Fibroblast of skin of right biceps (primary cell): ENCODE measurements at places on chromosomes 7 and 10.

- DNase-seq: peak; percentile 83
These were observed at the start of gene SEMA3A for GRCh38 chr7:84194484-84195271. SEMA3A (minus strand) TSS chr7:84194789; CDS start chr7:84194586, 203 bp downstream.

DNA sequence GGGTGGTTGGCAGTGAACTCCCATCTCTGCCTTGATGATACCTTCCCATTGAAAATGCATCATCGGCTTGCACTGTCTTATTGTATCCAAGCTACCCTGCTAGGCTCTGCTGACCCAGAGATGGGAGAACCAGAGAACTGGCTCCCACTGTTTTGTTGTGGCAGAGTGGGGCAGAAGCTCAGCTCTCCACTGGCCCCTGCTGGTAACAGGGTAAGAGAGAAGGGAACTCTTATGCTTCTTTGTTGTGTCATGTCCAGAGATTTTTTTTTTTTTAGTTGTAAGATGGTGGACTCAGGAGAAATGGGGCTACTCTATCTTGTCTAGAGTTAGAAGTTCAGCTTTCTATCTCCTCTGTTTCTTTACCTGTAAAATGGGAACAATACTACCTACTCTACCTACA lies 100.5 kb upstream of the SDK1 start:
- peak; percentile 2 for DNase-seq

DNA sequence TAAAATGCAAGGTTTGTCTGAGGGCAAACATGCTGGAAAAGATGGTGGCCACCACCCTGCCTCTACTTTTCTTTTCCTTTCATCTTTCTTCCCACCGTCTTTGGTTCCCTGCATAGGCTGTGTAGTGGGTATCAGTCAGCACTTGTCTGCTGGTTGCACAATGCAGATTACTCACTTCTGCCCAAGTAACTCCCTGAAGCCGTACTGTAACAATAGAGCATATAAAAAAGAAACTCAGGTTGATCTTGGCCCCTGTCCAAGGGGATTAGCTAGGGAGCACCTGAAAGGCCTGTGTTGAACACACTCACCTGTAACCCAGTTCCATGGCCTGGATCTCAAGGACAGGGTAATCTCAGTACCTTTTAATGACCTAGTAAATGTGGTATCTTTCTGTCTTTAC lies 533.0 kb upstream of the GALNT17 start:
- DNase-seq: peak; percentile 25

DNA sequence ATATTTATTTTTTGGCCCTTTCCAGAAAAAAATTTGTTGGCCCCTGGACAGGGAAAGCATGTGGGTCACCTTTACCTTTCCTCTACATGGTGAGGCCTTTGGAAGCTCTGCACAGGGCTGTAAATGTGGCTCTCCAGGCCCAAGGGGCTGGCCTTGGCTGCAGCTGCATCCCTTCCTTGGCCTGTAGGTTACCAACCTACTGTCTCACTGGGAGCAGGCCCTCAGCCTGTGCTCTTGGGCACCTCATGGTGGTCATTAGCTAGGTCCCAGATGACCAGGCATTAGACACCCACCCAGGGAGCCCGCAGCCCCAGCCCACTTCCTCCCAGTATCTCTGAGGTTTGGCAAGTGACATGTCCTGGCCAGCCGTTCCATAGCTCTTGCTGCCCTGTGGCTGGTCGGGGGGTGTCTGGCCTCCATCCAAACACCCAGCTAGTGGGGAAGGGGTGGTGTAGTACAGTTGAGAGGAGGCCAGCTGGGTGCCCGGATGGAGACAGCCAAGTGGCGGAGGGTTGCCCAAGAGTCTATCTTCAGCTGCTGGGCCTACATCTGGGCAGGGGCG lies 7.1 kb upstream of the CPA5 start:
- no peak for DNase-seq

DNA sequence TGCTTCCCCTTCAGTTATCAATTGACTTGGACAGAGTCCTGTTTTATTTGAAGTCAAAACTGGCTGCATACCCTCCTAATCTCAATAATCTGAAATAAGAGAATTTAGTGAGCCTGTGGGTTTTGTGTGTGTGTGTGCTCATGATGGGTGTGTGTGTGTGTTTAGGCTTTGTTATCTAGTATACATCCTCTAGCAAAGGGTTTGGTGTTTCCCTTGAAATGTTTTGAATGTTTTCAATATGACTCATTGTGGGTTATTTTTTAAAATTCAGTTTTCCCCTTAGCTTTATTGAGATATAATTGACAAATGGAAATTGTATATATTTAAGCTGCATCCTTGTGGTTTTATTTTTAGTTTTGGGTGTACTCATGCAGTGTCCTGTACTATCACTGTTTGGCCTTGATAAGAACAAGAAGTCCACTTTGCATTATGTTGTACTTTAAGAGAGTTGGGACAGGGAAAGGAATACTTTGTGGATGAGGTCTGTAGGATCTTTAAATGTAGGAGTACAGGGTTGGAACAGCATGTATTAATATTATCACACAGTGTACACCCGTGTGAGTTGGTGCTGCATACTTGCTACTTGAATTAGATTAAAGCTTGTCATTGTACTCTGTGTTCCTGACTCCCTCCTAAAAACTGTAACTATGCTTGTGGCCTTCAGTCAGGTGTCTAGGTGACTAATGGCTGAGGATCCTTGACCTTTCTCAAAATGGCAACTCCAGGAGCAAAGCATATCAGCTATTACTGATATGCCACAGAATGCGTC lies 58.3 kb downstream of the VCL start:
- DNase-seq: peak; percentile 82

GRCh38 chr7:90763108-90763507 lies 167.0 kb downstream of the CDK14 start:
- no peak for DNase-seq

GRCh38 chr10:92327445-92328433 lies 36.8 kb downstream of the MARCHF5 start:
- DNase-seq: peak; percentile 20

GRCh38 chr10:104680467-104681401 lies 39.6 kb downstream of the SORCS3 start:
- DNase-seq: peak; percentile 30

DNA sequence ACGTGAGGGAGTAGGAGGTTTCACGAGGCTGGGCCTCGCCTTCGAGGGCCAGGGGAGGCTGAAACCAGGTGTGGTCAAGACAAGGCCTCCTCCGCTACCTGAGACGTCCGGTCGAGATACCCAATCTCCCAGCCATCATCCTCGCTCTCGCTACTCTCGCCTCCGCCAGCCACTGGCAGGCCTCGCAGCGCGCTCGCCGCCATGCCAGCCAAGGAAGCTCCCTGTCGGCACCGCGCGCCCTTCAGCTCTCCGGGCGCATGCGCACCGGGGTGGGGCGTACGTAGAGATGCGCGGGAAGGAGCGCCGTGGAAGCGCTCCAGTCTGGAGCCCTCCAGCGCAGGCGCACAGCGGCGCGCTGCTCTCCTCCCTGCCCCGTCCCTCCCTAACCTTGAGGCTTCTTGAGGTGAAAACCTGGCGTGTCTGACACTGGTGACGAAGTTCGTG lies at the start of gene ASZ1:
Gene ASZ1 (minus strand): TSS at position 236 of the 444 bp plus-strand sequence. CDS start 33 bp downstream, at position 203.
- DNase-seq: no peak

DNA sequence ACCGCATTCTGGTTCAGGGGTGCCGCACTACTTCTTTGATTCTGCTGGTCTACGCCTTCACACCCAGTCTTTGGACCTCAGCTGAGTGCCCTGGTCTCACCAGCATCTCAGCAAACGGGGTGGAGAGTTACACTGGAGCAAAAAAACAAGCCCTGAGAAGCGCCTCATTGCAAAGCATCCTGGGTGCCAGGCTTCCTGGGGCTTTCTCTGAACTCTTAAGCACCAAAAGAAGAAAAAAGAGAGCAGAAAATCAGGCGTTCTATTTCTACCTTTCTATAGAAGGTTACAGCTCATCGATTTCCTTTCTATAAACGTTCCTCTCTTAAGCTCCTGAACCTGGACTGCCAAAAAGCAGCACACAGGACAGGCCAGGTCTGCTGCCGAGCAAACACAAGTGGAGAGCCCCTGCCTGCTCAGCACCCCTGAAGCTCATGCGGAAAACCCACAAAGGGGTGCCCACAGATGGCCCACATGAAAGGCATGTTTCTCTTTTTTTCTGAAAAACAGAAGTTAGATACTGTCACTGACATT lies 217.9 kb downstream of the SFMBT2 start:
- no peak for DNase-seq

GRCh38 chr7:94160719-94161435 lies 156.7 kb upstream of the BET1 start:
- no peak for DNase-seq

- DNase-seq: peak; percentile 50
These were observed 133.4 kb downstream of the MAD1L1 start for GRCh38 chr7:2099048-2099957.

DNA sequence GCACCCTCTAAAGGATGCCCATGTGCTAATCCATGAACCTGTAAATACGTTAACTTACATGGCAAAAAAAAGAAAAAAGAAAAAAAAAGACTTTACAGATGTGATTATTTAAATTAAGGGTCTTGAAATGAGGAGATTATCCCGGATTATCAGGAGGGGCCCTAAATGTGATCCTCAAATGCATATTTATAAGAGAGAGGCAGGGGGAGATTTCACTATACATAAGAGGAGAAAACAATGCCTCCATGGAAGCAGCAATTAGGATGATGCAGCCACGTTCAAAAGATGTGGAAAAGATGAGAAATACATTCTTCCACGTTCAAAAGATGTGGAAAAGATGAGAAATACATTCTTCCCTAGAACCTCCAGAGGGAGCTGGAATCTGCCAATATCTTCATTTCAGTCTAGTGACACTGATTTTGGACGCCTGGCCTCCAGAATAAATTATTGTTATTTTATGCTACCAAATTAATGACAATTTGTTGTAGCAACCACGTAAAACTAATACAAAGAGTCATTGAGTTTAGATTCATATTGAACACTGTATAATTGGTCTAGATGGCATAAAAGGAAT lies 328.4 kb upstream of the GNAI1 start:
- peak; percentile 53 for DNase-seq

DNA sequence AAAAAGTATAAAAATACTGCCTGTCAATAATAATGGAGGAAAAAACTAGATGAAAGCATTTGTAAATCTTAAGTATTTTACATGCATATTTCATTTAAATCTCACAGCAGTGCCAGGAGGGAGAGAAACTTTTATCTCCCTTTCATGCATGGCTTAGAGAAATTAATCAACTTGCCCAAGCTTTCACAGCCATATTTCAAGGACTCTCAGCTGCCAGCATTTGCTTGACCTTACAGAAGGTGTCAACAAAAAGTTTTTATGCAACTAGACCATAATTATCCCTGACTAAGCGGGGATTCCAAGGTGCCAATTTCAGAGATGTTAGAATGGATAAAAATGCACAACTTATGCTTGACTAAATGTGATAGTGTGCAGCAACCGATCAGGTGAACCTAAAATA lies 125.4 kb downstream of the ZFAND4 start:
- DNase-seq: no peak

DNA sequence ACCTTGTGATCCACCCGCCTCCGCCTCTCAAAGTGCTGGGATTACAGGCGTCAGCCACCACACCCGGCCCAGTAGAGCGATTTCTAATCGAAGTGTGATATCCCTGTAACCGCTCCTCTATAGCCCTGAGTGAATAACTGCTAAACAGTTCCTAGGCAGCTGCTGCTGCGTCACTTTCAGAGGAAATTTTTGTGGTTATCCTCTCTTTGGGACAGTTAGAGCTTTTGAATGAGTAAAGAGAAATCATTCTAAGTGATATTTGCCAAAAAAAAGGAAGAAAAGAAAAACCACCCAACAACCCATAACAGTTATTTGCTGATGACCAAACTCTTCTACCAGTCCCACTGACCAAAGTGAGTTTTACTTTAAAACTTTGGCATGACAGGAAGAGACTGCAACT lies 59.9 kb downstream of the MKX start:
- DNase-seq: peak; percentile 39

DNA sequence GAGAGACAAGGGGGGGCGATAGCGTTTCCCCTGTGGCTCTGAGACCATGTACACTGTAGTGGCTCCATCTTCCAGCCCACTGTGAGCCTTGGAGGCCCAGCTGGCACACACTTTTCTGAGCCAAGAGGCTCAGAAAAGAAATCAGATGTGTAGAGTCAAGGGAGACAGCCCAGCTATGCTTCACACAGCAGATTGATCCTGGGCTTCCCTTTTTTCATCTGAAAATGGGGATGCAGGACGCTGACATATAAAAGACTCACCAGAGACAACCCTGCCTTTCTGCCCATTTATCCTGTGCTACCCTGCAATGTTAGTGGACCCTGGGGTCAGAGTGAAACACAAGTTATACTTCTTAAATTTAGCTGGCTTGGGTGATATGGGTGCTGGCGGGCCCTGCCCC lies 14.3 kb downstream of the TMEM273 start:
- DNase-seq: no peak

- DNase-seq: no peak
These were observed 107.6 kb downstream of the KCNMA1 start for GRCh38 chr10:77530011-77530410.

DNA sequence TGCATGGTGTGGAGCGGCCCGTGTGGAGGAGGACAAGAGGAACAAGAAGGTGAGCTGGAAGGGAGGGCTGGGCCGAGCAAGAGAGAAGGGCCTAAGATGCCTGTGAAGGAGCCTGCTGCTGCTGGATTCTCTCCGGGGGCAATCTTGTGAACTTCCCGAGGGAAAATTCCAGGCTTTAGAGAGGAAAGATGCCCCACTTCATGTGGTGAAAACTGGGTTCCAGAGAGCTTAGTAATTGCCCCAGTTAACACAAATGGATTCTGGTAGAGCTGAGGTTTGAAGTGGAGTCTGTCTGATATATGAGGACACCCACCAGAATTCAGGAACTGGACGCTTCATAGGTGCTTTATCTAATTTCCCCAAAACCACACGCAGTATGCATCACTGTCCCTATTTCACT lies 114.1 kb upstream of the ZMIZ1 start:
- peak; percentile 84 for DNase-seq

DNA sequence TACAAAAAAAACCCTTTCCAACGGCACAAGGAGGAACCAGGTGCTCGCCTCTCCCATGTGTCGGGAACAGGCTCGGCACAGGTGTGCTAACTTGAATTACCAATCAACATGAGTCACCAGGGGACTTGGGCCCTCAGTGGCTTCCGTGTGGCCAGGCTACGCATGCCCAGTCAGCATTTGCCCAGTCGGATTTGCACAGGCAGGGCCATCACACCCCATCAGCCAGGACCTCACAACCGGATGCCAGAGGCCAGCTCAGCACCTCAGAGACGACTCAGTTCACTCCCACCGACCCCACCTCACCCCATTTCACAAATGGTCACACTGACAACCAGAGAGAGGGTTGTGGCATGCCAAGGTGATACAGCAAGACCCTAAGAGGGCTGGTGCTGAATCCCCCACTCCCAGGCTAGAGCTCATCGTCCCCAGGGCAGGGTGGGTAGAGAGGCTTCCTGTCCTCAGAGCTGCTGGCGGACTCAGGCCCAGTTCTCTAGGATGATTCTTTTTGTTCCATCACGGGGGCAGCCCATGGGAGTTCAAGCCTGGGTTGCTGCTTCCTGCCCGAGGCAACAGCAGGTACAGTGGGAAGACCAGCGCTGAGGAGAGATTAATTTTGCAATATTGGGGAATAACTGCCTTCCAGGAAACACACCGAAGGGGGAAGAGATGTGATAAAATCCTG lies 13.6 kb downstream of the ANXA11 start:
- no peak for DNase-seq

GRCh38 chr7:36967387-36967786 lies 243.1 kb upstream of the AOAH start:
- DNase-seq: peak; percentile 53

- no peak for DNase-seq
These were observed 285.0 kb downstream of the BMPER start for GRCh38 chr7:34190299-34190698.
